ENCODE measurements at places on chromosomes 4 and X.

- DNase-seq, result no peak
Observed at GRCh38 chr4:57154191-57154590, 44.0 kb upstream of the IGFBP7 start.

DNA sequence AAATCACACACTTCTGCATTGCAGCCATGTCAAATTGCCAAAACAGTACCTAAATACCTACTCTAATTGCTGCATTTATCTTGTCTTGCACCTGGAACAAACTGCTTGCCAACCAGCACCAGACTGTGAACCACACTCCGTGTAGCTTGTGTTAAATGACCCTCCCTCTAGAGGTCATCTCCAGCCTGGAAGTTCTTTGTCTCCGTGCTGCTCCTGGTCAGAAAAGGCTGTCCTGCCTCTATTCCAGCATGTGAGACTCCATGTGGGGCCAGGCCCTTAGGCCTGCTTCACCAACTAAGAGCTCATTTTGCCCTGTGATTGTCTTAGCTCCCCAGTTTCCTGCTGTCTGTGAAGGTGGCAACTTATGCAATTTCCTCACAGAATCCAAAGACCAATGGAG lies 28.3 kb downstream of the CNGA2 start:
- DNase-seq, result no peak

- DNase-seq, result no peak
Observed at GRCh38 chr4:165470009-165470408, 91.2 kb downstream of the CPE start.

GRCh38 chr4:170414961-170415360 lies 325.2 kb upstream of the AADAT start:
- DNase-seq, result no peak

DNA sequence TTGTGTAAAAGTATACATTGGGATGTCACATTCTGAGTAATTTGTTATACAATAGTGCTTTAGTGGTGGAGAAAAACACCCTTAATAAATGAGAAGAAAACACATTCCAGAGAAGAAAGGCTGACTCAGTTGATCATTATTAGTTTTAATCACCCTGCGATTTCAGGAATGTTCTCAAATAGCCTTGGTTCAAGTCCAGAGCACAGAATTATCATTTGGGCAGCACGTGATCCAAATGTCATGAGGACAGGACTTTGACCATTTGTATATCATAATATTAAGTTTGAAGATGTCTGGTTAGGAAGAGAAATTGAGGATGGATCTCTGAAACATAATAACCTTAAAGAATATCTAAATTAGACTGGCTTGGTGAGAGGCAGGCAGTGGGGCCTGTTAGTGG lies 1434.3 kb upstream of the TENM3 start:
- DNase-seq, result no peak

DNA sequence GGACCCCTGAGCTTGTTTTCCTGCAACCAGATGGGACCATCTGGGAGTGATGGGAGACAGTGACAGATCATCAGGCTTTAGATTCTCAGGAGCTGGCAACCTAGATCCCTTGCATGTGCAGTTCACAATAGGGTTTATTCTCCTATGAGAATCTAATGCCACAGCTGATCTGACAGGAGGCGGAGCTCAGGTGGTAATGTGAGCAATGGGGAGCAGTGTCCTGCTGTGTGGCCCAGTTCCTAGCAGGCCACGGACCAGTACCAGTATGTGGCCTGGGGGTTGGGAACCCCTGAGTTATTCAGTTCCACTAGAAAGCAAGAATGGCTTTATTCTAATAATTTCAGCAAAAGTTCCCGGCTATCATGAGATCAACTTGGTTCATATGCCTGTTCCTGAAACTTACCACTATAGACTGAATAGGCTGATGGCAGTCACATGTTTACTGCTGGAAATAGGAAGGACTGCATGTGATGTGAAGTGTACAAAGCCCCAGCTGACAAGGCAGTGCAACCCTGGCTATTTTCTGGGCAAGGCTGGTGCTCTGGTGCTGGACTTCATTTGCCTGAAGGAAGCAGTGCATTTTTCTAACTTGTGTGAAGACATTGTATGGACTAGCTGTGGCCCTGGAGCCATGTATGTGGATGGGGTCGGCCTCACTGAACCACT lies 107.2 kb downstream of the SPRY1 start:
- no peak for DNase-seq

DNA sequence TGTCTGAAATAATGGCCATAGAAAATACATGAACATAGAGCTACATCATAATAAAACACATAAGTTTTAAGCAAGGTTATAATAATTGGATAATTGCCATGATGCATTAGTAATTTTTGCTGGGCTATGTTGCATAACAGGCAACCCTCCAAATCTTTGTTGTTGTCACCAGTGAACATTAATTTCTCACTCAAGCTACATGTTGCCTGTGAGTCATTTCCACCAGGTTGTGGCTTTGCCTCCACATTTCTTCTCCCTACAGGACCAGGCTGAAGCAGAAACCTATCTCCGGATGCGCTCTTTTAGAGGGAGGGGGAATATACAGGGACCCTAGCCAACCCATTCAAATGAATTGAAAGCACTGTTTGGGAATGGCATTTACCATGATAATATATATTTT lies 347.7 kb downstream of the GABRG1 start:
- no peak for DNase-seq

GRCh38 chr4:14771094-14771493 lies 231.2 kb upstream of the CPEB2 start:
- no peak for DNase-seq

DNA sequence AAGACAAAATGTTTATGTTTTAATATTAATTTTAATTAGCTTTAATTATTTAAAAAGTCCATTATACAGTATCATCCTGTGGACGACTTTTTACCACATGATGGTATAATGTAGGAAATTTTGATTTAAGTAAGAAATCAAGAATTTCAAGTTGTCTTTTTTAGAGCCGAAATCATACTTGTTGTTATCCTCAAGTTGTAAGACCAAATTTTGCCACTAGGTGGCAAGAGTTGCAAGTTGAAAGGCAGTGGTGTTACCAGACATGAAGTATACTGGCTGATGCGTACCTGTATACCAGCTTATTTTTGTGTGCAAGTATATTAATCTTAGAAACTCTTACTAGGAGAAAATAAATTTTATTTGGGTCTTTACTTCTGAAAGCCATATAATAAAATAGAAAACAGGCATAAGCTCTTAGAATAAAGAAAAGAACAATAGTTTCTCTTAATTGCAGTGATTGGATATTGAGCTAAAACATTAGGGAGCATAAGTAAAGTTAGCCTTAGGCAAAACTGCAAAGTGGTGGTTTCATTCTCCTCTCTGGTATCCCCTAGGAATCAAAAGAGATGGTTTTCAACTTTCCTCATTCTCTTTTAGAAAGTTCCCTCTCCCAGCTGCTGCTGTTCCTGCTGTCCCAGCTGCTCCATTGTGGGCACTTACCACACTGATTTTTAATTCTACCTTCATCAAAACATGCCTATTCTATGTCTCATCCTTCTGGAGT lies 118.0 kb upstream of the WDFY3 start:
- peak; percentile 15 for DNase-seq

DNA sequence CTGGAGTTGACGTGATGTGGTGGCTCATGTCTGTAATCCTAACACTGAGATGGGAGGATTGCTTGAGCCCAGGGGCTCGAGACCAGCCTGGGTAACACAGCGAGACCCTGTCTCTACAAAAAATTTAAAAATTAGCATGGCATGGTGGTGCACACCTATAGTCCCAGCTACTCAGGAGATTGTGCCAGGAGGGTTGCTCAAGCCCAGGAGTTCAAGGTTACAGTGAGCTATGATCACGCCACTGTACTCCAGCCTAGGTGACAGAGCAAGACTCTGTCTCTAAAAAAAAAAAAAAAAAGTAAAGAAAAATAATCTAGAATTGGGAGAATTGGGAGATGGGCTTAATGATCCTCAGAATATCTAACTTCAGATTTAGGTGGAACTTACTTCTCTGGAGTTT lies 51.1 kb downstream of the MSN start:
- no peak for DNase-seq

GRCh38 chrX:153779891-153780677 lies 757 bp upstream of the SRPK3 start:
- DNase-seq, result no peak

GRCh38 chr4:26185436-26185835 lies 135.4 kb upstream of the RBPJ start:
- DNase-seq, result no peak

GRCh38 chrX:145910017-145910416 lies 92.4 kb downstream of the SLITRK2 start:
- no peak for DNase-seq

DNA sequence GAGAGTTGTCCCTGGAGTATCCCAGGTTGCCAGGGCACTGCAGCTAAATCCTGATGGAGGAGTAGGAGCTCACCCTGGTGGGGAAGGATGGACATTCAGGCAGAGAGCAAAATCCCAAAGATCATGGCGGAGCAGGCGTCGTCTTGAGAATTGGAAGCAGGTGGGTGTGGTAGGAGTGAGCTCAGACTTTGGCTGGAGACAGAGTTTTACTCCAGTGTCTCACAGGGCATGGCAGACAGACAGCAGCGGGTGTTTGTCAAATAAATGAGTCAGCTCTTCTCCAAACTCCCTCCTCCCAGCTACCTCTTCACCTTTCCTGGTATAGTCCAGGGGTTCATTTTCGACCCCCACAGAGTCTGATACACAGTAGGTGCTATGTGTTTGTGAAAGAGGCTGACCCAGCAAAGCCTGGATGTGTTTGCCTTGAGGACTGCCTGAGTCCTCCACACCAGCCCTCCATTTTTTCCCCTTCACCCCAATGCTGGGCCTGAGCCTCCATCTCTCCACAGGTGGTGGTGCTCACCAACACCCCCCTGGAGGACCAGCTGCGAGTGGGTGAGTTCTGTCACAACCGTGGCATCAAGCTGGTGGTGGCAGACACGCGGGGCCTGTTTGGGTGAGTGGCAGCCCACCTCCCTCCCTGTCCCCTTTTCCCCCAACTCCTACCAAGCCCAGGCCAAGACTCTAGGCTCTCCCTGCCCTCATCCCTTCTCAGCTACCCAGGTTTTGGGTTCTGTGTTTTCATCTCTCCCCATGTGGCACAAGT lies 6.9 kb downstream of the UBA1 start:
- no peak for DNase-seq

DNA sequence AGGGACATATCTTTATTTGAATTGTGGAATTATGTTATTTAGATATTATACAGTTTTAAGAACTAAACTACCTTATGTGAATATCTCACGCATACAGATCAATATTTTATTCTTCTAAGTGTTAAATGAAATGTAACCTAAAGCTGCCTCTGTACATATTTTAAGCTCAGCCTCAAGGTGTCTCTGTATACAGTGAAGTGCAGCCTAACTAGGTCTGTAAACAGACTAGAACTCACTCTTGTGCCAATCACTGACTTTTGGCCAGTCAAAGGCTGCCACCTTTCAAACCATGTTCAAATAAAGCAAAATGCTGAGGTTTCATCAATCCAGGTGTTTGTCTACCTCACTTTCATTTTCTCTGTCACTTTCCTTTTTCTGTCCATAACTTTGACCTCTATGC lies 1074.5 kb upstream of the PRKX start:
- no peak for DNase-seq

DNA sequence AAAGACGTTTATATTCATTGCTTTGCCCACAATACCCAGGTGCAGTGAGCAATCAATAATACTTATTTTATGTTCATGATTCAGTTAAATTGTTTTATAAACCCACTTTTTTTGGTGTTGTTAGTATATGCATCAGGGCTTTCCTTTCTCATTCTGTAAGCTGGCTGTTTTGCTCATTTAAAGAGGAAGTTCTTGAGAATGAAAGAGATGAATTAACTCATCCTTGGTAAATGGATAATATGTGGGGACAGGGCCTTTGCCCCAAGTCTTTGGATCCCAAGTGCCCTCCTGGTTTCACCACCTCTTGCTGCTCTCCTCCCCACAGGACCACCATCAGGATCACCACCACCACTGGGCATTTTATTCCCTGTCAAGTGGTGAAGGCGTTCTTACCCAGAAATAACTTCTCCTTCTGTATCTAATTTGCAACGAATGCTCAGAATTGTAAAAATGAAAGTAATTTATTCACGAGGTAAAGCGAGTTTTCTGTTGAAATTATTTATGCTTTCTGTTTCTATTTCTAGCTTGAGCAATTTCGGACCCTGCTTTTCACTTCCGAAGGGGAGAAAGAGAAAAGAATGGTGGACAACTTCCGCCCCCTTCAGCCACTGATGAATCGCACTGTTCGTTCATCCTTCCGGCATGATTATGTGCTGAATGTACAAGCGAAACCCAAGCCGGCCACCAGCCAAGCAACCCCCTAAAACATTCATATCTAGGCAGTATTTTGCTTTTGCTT lies 8.2 kb upstream of the ZRSR2 start:
- no peak for DNase-seq

DNA sequence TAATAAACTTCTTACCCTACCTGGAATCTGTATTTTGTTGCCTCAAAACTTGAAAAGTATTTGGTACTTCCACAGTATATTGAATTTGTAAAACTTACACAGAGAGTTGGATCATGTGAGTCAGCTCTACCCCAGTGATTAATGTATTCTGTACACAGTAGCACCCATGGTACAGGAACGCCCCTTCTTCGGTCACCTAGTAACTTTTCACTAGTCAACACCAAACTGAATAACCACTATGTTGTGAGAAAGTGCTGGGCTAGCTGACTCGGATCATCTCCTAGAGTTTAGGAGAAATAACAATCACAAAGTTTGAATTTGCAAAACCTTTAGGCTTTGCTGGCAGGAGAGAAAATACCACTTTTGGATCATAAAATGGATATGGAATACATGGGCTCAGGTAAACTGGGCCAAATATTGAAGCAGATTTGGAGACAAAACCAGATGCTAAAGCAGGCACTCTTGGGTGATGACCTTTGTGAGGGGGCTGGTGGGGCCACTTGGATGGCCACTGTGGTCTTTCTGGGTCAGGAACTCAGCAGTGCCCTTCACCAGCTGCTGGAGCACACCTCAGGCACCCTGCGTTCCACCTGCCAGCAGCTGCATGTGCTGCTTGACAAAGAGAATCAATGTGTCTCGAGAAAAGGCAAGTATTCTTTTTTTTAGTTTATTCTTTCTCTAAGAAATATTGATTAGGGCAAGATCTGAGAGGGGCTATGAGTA lies at the start of gene DTHD1:
DTHD1 (plus strand) TSS at position 233 of the 723 bp plus-strand sequence; CDS start at position 376, 143 bp downstream.
- DNase-seq, result no peak

DNA sequence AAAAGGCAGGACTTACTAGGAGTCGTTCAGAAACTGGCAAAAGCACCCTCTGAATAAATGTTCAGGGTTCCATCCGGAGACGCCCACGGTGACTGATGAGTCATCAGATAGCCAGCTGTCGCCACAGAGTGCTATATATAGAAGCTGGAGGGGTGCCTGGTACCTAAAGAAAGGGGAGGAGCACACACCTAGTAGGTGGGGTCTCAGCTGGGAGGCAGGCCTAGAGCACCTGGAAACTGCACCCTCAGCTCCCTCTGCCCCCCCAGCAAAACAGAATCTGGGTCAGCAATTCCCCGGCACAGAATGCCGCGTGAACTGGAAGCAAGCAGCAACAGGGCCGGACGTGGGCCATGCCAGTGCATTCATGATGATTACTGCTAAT lies 242.0 kb downstream of the BCOR start:
- DNase-seq, result peak; percentile 4

- DNase-seq, result no peak
Observed at GRCh38 chr4:86816501-86817273, 32.5 kb downstream of the SLC10A6 start.

- DNase-seq, result no peak
Observed at GRCh38 chrX:46567388-46567787, 6.2 kb upstream of the CHST7 start.
